ENCODE measurements at places on chromosomes 1 and 21.

- no peak for DNase-seq
Observed at GRCh38 chr1:241479294-241479693, 40.3 kb downstream of the FH start.

DNA sequence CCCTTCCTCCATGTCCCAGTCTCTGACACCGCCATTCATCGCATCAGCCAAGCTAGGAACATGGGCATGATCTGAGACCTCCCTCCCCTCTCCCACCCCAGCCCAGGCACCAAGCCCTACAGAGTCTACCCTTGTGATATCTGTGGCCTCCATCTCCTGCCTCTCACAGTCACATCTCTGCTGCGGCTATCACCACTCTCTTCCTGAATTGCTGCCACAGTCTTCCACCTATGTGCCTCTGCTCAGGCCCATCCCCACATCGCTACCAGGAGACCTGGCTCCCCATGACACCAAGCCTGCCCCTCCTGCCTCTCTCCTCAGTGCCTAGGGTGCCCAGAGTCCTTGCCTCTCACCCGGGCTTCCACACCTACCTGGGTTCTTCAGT, 82.7 kb upstream of the BCAR3 start:
- no peak for DNase-seq

DNA sequence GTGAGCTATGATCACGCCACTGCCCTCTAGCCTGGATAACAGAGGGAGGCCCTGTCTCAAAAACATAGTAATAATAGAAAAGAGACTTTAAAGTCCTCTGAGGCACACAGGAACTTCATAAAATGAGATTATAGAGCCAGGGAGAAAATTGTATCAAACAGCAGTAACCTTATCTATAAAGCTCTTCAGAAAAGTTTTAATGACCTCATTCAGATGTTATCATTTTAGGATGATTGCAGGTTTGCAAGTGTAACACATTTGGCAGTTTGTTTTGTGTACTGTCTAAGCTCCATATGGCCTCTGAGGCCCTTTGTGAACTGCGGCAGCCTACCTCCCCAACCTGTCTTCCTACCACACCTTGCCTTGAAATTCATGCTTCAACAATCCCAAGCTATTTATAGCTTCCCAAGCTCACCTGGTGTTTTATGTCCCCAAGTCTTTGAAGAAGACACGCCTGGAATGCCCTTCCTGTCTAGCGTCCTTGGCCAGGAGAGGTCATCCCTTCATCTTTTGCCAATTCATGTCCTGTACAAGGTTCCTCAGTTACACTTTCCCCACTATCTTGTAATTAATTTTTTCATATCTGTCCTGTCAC, 8.5 kb upstream of the AKNAD1 start:
- no peak for DNase-seq

GRCh38 chr1:46793126-46793525, 5.7 kb upstream of the CYP4B1 start:
- no peak for DNase-seq

GRCh38 chr1:194857413-194857812, 1671.0 kb upstream of the B3GALT2 start:
- DNase-seq = no peak

DNA sequence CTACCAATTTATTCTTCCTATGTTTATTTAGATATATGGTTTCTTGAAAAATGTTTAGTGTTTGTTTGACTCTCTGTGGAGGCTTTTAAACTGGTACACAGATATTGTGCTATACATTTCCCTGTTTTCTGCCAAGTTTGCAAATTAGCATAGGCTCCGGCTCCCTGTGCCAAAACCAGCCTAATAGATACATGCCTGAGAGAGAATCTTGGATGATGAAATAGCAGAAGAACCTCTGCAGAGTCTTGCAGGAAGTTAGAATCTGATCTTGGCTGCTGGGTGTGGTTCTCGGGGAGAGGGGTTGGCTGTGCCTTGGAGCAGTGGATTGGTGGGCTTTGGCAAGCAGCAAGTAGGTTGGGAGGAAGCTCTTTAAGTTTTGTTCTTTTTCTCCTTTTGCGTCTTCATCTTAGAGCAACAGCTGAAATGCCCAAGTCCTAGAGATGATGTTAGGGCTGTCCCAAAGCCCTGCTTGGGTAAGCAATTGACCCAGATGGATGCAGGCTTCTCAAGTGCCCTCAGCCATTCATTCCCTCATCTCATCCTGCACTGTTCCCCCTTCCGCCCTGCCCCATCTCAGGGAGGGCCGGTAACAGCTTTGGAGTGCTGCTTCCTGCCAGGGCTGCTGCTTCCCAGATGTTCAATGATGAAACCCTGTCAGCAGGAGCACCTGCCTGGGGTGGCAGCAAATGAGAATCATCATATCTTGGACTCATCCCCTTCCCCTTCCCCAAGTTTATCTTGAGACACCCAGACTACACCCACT, 9.3 kb downstream of the PLA2G2A start:
- DNase-seq = no peak

DNA sequence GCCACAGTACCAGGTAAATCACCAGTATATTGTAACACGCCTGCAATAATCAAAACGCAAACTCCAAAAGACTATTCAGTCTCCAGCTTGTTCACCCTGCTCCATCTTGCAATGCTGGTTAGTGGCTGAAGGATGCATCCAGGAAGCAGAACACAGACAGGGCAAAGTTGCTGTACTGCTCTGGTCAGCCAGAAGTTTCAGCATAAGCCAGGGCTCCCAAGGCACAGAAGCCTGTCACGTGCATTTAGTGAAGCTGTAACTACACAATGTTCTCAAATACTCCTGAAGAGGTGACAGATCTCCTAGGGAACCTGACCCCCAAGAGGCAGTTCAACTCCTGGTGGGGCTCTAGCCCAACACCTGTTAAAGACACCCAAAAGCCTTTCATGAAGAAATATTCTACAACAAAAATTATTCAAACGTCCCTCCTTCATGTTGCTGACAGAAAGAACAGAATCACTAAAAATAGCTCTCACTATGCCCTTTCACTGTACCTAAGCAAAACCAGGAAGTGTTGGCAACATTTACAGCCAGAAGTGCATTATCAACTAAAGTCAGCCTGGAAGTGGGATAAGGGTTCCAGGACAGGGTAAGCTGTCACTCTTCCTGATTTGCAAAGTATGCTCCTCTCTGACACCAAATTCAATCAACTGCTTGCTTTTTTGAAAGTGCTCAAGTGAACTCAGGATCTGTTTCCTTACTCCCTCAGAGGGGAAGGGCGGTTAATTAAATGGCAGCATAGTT, 52.1 kb downstream of the SLC35D1 start:
- no peak for DNase-seq

GRCh38 chr1:208189183-208189582, 55.0 kb downstream of the PLXNA2 start:
- peak; percentile 51 for DNase-seq

DNA sequence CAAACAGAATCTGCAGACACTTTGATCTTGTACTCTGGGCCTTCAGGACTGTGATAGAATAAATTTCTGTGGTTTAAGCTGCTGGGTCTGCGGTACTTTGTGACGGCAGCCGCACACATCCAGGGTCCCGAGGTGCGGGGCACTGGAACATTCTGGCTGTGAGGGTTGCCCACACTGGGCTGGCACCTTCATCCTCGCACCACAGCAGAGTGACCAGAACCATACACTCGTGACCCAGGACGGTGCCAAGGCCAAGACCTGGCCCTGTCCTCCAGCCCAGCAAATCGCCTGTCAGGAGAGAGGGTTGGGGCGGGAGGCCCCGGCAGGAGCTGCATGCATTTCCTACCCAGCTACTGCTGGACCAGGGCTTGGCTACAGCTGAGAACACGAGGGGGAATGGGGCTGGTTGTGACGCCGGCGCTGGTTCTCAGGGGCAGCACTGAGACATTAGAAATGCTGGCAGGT, 2.6 kb upstream of the FTCD start:
- DNase-seq = no peak

- peak; percentile 19 for DNase-seq
Observed at GRCh38 chr1:36203554-36204346, 20.5 kb upstream of the THRAP3 start.

- no peak for DNase-seq
Observed at GRCh38 chr1:193265716-193266115, 79.3 kb upstream of the B3GALT2 start.

- no peak for DNase-seq
Observed at GRCh38 chr1:222126052-222126451, 384.2 kb upstream of the DUSP10 start.

DNA sequence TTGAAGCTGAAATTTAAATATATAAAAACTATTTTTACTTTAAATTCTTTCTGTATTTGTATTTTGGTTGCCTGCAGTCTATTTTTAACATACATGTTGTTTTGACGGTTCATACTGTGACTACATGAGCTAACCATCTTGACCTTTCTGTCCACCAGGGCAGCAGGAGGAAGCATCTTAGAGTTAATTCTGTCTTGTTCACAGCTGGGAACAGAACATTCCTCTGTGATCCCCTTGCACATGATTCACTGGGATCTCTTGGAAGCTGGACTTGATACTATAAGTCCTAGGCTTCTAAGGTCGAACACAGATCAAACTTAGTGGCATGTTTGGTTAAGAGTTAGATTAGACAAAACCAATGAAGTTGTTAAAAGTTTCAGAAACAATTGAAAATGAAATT, 99.7 kb downstream of the NFIA start:
- DNase-seq = no peak

DNA sequence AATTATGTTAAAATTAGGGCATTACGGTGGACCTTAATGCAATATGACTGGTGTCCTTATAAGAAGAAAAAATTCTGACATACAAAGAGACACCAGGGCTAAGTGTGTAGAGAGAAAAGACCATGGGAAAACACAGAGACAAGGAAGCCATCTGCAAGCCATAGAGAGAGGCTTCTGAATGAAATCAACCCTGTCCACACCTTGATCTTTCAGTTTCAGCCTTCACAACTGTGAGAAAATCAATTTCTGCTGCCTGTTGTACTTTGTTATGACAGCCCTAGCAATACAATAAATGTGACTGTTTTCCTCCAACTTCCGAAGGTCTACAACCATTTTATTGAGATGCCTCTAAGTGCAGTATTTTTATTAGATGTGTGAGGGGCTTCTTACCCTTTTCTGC, 1407.2 kb downstream of the MRPL39 start:
- no peak for DNase-seq

GRCh38 chr21:32099812-32100416, 178.9 kb downstream of the MIS18A start:
- DNase-seq = peak; percentile 62

GRCh38 chr1:27682351-27682944, 10.5 kb upstream of the IFI6 start:
- DNase-seq = no peak

Measured in mesendoderm (in vitro differentiated cells).